ENCODE measurements at places on chromosomes 2 and 18.

- no peak for DNase-seq
These were observed 17.1 kb upstream of the ANTXR1 start for GRCh38 chr2:68995916-68996315.

DNA sequence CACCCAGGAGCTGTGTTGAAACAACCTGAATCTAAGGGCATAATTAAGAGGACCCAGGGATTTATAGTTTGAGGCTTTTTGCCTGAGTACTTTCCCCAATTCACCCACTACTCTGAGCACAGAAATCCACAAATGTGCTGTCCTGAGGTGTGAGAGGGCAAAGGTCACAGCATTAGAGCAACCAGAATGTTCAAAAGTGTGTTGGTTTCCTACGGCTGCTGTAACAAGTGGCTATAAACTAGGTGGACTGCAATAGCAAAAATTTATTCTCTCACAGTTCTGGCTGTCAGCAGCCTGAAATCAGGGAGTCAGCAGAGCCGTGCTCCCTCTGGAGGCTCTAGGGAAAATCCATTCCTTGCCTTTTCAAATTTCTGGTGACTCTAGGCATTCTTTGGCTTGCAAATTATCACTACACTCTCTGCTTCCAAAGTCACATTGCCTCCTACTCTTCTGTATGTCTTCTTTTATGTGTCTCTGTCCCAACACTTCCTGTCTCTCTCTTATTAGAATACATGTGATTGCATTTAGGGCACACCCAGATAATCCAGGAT is 91.4 kb upstream of the TACR1 start:
- DNase-seq: no peak

- DNase-seq: no peak
These were observed 280.0 kb downstream of the GALR1 start for GRCh38 chr18:77529492-77530176.

DNA sequence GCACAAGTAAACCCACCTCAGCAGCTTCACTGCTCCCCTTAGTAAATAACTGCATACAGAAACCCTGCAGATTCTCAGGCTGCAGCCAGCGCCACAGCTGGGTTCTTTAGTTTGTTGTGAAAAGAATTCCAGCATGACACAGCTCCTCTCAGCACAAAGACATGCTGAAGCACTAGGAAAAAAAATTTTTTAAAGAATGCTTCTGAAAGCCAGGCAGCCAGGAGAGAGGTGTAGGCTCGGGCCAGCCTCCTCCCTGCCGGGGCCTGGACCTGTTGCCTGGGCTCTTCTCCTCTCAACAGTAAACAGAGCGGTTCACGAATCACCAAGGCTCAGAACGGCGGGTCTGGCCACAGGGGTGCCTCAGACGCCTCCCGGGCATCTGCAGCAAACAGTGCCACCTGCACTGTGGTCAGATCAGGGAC is 95.7 kb upstream of the POU3F3 start:
- no peak for DNase-seq

DNA sequence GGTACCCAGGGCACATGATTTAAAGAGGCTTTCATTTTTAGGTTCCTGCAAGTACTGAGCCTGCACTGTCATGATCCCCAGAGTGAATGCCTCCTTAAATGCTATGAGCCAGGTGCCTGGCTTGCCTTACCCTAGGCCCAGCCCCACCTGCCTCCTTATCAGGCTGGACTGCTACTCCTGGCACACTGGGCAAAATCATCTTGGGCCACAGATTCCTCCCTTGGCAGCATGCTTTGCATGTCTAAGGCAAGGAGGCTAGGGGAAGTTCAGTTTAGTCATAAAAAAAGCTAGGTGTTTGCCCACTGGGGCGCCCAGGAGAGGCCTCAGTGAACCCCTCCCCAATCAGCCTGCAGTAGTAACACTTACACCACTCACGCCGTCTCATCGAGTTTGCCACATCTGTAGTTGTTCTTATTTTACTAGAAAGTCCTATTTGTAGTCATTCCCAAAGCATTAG is 45.1 kb downstream of the LBH start:
- DNase-seq: no peak

DNA sequence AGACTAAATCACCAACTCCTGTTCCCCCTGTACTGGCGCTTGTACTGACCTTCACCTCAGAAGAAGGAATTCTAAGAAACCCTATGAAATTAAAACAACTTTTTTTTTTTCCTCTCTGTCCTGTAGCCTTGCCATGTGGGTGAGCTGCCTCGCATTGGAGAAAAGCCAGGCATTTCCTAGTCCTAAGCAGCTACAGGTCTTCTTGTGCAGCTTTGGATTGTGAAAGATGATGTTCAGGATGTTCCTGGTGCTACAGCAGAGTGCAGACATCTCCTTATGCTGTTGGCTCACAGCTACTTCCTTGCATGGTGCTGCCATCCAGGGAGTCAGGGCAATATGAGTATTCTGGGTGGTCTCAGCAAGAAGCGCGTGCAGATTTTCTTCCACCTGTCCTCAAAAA is 11.9 kb downstream of the PIK3C3 start:
- no peak for DNase-seq

DNA sequence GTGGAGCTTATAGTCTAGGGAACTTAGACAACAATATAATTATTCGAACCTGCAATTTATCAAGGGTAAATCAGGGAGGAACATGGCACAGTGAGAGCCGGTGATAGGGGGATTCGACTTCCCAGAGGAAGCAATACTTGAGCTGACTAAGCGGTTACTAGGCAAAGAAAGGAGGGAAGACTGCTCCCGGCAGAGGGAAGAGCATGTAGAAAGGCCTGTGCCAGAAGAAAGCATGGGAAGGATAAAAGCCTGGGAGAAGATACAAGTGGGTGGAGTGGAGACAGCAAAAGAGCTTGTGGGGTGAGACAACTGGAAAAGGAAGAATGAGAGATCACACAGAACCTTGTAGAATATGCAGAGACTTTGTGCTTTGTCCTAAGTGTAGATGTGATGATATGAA is 93.3 kb downstream of the MARCHF4 start:
- no peak for DNase-seq

DNA sequence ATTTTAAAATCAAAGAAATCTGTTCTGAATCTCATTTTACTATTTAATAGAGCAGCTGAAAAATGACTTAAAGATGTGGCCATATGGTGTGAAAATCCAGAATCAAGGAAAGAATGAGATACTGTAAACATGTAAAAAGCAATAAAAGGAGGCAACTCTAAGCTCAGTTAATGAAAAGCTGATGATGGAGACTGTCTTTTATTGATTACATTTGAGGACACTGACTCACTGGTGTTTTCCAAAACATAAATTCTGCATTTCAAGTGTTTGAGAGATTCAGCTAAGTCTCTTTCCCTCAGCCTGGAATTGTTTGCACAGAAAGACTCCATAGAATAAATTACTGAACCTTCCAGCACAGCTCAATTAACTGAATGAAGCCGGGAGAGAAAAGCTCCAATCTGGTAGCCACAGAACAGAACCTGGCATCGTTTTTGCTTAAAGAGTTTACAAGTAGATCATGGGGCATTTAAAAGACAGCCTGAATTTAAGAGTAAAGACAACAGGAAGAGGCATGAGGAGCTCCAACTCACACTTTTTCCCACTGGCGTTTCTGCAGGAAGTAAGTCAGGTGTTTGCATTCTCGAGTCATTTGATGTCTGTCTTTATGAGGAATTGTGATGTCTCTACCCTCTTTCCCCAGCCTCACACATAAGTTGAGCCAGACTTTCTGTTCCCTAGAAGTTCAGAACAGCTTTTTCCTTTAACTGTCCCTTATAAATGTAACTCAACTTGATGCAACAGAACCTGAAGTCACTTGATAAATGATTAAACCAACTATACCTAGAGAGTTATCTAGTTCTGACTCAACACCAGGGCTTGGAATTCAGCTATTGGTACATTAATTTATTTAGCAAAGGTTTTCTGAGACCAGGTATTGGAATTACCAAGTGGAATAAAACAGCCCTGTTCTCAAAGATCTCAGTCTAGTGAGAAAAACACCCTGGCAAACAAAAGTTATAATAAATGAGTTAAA is 53.3 kb downstream of the FTCDNL1 start:
- no peak for DNase-seq

DNA sequence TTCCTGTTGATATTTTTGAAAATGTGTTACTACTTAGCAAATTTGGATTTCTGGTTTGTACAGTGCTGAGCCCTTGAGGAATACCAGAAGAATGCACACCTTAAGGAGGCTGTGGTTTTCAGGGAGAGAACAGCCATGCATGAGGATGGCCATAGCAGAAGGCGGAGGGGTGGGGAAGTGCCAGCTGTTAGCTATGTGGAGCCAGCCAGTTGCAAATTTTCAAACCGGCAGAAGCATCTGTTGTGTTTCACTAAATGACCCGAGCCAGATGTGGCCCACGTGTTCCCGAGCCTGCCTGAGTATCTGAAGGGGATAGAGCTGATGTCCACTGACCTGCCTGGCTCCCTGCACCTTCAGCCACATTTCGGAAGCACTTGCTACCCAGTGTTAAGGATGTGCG is 16.4 kb upstream of the RBM44 start:
- DNase-seq: no peak

GRCh38 chr2:176325732-176326131 is 56.5 kb downstream of the MTX2 start:
- DNase-seq: no peak

GRCh38 chr2:118186110-118186857 is 98.0 kb downstream of the INSIG2 start:
- DNase-seq: peak; percentile 86

DNA sequence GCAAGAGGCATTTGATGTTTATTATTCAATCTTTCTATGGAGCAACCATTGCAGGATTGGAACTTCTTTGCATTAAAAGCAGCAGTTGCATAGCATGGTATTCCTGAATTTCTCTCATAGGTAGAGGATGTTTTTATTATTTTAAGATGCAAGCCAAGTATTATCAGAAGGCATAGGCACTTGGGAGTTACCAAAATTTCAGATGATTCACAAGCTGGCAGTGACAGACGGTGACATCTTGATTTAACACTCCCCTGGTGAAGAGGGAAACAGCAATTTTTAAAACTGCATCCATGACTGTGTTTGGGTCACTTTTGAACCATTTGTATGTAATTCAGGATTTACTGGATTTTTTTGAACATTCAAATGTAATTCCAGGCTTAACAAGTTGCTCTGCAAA is 654.3 kb downstream of the SLC4A3 start:
- DNase-seq: no peak

DNA sequence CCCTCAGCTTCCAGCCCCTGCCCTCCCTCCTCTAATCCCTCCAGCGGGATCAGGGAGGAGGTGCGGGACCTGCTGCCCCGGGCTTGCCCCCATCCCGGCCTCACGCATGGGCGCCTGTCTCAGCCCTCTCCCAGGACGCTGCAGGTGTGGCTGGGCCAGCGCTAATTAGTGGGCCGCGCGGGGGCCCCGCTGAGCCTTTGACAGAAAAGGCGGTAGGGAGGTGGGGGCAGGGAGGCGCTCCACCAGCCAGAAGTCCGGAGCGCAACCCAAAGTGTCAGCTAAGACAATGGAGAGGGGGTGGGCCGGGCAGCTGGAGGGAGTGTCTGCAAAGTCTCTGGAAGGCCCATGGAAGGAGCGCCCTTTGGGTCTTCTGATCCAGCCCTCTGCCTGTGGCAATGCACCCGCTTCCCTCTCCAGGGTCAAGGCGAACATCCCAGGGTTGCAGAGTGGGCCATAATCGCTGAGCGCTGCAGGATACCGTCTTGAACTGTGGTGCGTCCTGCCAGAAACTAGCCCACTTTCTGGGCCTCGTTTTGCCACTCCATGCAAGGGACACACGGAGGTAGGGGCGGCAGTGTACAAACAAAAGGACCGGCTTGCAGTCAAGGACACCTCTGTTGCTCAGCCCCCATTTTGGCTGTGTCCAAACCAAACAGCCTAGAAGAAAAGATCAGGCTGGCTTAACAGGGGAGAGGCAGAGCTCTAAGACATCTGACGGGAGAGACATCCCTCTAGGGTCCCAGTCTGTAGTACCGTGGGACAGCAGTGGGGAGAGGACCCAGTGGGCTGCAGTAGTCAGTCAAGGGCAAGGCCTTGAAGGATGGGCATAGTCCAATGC is 3.5 kb downstream of the ATP6V1B1 start:
- DNase-seq: no peak

DNA sequence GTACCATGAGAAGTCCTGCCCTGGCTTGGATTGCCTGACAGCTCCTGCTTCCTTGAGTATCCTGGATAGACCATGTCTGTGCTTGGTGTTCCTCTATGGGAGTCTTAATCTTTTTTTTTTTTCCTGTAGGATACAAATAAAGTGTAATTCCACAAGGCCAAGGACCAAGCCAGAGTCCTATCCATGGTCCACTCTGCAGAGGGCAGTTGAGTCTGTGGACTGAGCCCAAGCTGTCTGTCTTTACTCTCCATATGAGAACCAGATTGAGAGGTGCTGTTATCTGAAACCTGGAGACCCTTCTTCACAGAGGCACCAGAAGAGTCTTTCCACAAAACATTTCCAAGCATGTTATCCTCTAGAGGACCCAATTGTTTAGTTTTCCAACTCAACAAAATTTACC is 1.4 kb upstream of the KIF3C start:
- no peak for DNase-seq

DNA sequence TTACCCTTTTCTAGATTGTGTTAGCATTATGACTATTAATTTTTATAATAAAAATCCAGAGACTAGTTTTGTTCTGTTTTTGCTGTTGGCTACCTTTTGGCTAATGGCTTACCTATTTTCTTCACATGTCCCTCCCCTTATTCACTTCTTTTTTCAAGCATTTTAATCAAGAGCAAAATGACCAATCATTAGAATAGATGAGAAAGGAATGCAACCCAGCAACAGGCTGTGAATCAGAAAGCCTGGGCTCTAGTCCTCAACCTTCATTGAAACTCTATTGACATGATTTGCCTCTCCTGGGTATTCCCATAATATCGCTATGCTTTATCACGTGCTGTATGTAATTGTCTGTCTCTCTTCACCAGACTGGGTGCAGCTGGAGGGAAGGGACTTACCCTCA is 370.1 kb downstream of the IRS1 start:
- no peak for DNase-seq

DNA sequence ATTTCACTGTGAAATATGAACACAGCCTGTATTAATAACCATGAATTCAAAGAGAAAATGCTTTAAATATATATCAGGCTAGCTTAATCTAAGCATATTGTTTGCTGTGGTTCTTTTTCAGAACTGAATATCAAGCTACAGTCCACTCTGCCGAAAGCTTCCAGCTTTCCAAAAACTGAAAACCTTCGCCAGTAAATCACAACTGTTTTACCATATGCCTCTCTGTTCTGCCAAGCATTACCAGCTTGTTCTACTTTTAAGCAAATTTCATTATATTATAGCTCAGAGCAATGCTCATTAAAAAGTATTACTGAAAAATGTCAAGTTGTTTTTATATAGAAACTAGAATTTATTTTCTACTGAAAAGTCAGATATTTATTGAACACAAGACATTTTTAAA is 277.4 kb downstream of the NRXN1 start:
- DNase-seq: no peak

- DNase-seq: no peak
These were observed 42.4 kb upstream of the PDK1 start for GRCh38 chr2:172513524-172513900.
